ENCODE measurements at places on chromosomes 2 and 18. TPM values are rescaled to one million over a fixed set of nuclear protein-coding genes. Genes with fewer than 3 reads are reported as not detected.

DNA sequence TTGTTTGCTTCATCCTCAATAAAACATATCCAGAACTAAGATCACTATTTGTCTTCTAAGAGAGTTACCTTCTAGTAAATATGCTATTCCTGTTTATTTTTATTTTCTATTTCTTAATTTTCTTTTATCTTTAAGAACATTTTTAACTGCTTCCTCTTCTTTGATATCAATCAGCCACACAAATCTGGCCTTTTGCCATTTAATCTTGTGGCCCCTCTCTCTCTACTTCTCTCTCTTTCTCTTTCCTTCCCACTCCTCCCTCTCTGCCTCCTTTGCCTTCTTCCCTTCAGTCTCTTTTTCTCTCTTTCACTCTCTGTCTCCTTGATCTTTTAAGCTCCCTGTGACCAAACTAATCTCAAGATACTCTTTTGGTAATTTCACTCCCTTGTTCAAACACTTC lies 108.4 kb downstream of the GRB14 start:
- no peak overlapping the region for H3K27ac ChIP-seq
- no peaks in the 10 kb centered on the region for H3K36me3 ChIP-seq
- H3K4me1 ChIP-seq, result no peaks in the 10 kb centered on the region
- DNase-seq, result no peak
- no peaks in the 10 kb centered on the region for H3K27me3 ChIP-seq
- no peak overlapping the region for H3K4me3 ChIP-seq

GRCh38 chr2:212098966-212099365 lies 439.6 kb downstream of the ERBB4 start:
- no peak overlapping the region for H3K4me3 ChIP-seq
- H3K36me3 ChIP-seq, result no peaks in the 10 kb centered on the region
- H3K4me1 ChIP-seq, result no peaks in the 10 kb centered on the region
- no peak overlapping the region for H3K27ac ChIP-seq

GRCh38 chr2:37892436-37893114 lies 32.5 kb upstream of the RMDN2 start:
- no peak overlapping the region for H3K4me3 ChIP-seq
- DNase-seq, result no peak
- peaks cover 36% of the 10 kb centered on the region for H3K4me1 ChIP-seq
- H3K36me3 ChIP-seq, result no peaks in the 10 kb centered on the region
- peak overlapping the region; percentile 0 for H3K27ac ChIP-seq
- H3K27me3 ChIP-seq, result peaks cover 8% of the 10 kb centered on the region

- H3K27ac ChIP-seq, result no peak overlapping the region
- H3K4me1 ChIP-seq, result peaks cover 7% of the 10 kb centered on the region
- no peak overlapping the region for H3K4me3 ChIP-seq
- H3K36me3 ChIP-seq, result no peaks in the 10 kb centered on the region
Measured at GRCh38 chr2:8006626-8007025, 675.2 kb upstream of the ID2 start.

DNA sequence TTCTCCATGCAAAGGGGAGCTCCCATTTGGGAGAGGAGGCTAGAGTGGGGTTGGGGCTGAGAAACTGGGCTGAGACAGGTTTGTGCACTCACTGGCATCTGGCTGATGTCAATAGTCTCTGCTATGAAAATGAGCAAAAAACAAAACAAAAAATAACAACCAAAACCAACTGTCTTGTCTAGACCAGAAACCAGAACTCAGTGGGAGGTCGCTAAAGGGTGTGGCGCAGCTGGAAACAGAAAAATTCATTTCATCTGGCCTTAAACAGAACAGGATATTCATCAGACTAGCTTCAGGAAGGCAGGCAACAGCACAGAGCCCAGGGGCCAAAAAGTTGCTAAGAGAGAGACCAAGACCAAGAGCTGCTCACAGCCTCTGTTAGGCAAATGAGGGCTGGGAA lies 126.1 kb downstream of the THNSL2 start:
- no peak overlapping the region for H3K4me3 ChIP-seq
- peaks cover 9% of the 10 kb centered on the region for H3K27me3 ChIP-seq
- no peaks in the 10 kb centered on the region for H3K36me3 ChIP-seq
- H3K27ac ChIP-seq, result no peak overlapping the region

GRCh38 chr18:70068981-70069380 lies 121.3 kb upstream of the CD226 start:
- no peaks in the 10 kb centered on the region for H3K27me3 ChIP-seq
- H3K4me3 ChIP-seq, result no peak overlapping the region

GRCh38 chr2:232794981-232795380 lies 18.6 kb upstream of the KCNJ13 start:
- H3K4me3 ChIP-seq, result no peak overlapping the region
- H3K27ac ChIP-seq, result no peak overlapping the region
- H3K36me3 ChIP-seq, result peaks cover 31% of the 10 kb centered on the region
- no peak for DNase-seq
- no peaks in the 10 kb centered on the region for H3K27me3 ChIP-seq

DNA sequence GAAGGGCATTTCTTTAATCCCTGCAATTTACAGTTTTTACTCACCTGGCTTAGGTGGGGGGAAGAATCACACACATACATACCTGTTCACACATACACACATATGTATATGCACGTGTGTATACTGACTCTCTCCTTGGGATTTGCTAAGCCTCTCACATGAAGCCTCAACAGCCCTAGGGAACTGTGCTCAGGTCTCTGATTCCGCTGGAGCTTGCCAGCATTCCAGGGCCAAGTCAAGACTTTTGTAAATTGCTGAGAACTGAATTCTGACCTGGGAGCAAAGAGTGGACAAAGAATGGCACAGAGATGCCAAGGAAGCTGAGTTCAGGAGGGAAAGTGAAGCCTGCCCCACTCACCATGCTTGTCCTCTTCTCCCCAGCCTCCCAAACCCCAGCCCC lies 177.3 kb downstream of the TMEM247 start:
- no peak overlapping the region for H3K4me3 ChIP-seq
- DNase-seq, result no peak
- no peaks in the 10 kb centered on the region for H3K4me1 ChIP-seq
- no peaks in the 10 kb centered on the region for H3K27me3 ChIP-seq
- no peaks in the 10 kb centered on the region for H3K36me3 ChIP-seq

- H3K4me1 ChIP-seq, result peaks cover 21% of the 10 kb centered on the region
- H3K27ac ChIP-seq, result no peak overlapping the region
- H3K27me3 ChIP-seq, result no peaks in the 10 kb centered on the region
- H3K4me3 ChIP-seq, result no peak overlapping the region
- peak; percentile 69 for DNase-seq
Measured at GRCh38 chr2:199979832-199980628, 24.6 kb downstream of the MAIP1 start.

DNA sequence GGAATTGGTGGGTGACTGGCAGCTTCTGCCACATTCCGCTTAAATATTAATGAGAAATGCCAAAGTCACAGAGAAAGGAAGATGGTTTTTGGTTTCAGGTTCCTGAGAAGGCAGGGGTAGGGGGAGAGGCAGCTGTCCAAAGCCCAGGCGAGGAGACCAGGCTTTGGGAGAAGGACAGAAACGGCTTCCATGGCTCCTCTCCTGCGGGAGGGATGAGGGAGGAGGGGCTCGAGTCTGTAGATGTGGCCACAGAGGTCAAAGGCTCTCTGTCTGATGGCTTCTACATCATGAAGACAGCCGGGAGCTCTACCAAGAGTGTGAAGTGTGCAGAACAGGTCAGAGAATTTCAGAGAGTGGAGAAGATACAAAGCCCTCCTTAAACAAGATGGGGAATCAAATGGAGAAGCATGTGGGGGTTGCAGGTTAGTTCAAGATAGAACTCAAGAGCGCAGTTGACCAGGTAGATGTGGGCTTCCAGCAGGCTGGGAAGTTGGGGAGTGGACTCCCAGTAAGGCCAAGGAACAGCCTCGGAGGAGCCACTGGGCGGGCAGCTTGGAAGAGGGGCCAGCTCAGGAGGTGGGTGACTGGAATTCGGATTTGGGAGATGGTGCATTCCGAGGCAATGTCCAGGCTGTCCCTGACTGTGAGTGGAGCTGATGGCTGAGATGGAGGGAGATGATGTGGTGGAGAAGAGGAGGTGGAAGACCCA lies 23.8 kb upstream of the HPCAL1 start:
- no peaks in the 10 kb centered on the region for H3K36me3 ChIP-seq
- peaks cover 9% of the 10 kb centered on the region for H3K4me1 ChIP-seq
- H3K27ac ChIP-seq, result peak overlapping the region; percentile 56
- H3K4me3 ChIP-seq, result no peak overlapping the region

GRCh38 chr2:74552914-74553811 lies 579 bp downstream of the LOXL3 start:
- DNase-seq, result no peak
- H3K4me1 ChIP-seq, result peaks cover 12% of the 10 kb centered on the region
- H3K27me3 ChIP-seq, result peaks cover 38% of the 10 kb centered on the region
- H3K27ac ChIP-seq, result peak overlapping the region; percentile 14

- no peaks in the 10 kb centered on the region for H3K36me3 ChIP-seq
- no peak for DNase-seq
- H3K4me3 ChIP-seq, result no peak overlapping the region
- H3K4me1 ChIP-seq, result no peaks in the 10 kb centered on the region
- H3K27ac ChIP-seq, result no peak overlapping the region
Measured at GRCh38 chr2:7906431-7906830, 775.4 kb upstream of the ID2 start.

- peaks cover 8% of the 10 kb centered on the region for H3K36me3 ChIP-seq
- H3K27ac ChIP-seq, result no peak overlapping the region
- no peak overlapping the region for H3K4me3 ChIP-seq
Measured at GRCh38 chr2:38113051-38113450, 37.1 kb upstream of the CYP1B1 start.

GRCh38 chr2:237696461-237696860 lies 69.1 kb downstream of the LRRFIP1 start:
- H3K27ac ChIP-seq, result peak overlapping the region; percentile 97
- no peak for DNase-seq
- H3K27me3 ChIP-seq, result no peaks in the 10 kb centered on the region
- H3K4me3 ChIP-seq, result peak overlapping the region; percentile 97

The FAM110C gene
- total RNA-seq, result 0.16 TPM

The KCNG3 gene
- 0.29 TPM for total RNA-seq

The MFSD2B gene
- total RNA-seq, result 0.37 TPM

The SIGLEC15 gene
- total RNA-seq, result not detected

The AKAIN1 gene
- total RNA-seq, result not detected

The GAL3ST2 gene
- not detected for total RNA-seq

The CROCC2 gene
- total RNA-seq, result not detected

The TUBA4B gene
- not detected for total RNA-seq
